ENCODE measurements at places on chromosomes 3 and 15. TPM values are rescaled to one million over a fixed set of nuclear protein-coding genes. Genes with fewer than 3 reads are reported as not detected.

LINGO1 gene
- not detected for total RNA-seq

TGM4 gene
- total RNA-seq = not detected

GRCh38 chr15:44261007-44261706 is 27.4 kb upstream of the GOLM2 start:
- no peak for DNase-seq

- no peak for DNase-seq
Measured at GRCh38 chr3:24526640-24527212, 32.1 kb upstream of the THRB start.

DNA sequence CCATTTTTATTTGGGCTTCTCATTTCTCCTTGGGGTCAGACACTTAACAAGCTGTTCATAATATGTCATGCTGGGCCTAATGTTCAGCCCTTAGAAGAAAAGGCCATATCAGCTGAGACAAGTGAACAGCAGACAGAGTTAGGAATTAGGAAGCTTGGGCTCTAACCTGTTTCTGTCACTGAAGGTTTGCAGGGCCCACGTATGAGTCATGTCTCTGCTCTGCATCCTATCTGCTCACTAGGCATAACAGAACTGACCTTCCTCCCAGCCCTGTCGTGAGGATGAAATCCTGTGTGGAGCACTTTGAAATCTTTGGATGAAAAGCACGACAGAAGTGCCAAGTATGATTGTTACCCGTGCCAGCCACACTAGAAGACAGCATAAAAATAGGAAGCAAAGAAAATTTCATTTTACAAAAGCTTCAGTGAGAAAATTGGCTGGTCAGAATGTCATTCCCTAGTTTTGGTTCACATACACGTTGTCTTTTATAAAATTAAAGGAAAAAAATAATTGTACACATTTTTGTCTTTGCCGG is 26.5 kb upstream of the CD47 start:
- DNase-seq = peak; percentile 38

- peak; percentile 49 for DNase-seq
Measured at GRCh38 chr3:196639483-196640296, at the start of gene NRROS. NRROS (plus strand) TSS chr3:196639694; CDS start chr3:196654540, 14,846 bp downstream.

- DNase-seq = no peak
Measured at GRCh38 chr15:22939652-22940061, 40.5 kb downstream of the CYFIP1 start.

GRCh38 chr3:181896605-181897004 is 184.9 kb downstream of the SOX2 start:
- no peak for DNase-seq

LSAMP gene
- total RNA-seq = 10.7 TPM

TIMP4 gene
- 12.3 TPM for total RNA-seq

- peak; percentile 60 for DNase-seq
Measured at GRCh38 chr15:69573815-69574475, 121.3 kb downstream of the RPLP1 start.

- DNase-seq = no peak
Measured at GRCh38 chr3:52112056-52112455, 42.2 kb downstream of the POC1A start.

DNA sequence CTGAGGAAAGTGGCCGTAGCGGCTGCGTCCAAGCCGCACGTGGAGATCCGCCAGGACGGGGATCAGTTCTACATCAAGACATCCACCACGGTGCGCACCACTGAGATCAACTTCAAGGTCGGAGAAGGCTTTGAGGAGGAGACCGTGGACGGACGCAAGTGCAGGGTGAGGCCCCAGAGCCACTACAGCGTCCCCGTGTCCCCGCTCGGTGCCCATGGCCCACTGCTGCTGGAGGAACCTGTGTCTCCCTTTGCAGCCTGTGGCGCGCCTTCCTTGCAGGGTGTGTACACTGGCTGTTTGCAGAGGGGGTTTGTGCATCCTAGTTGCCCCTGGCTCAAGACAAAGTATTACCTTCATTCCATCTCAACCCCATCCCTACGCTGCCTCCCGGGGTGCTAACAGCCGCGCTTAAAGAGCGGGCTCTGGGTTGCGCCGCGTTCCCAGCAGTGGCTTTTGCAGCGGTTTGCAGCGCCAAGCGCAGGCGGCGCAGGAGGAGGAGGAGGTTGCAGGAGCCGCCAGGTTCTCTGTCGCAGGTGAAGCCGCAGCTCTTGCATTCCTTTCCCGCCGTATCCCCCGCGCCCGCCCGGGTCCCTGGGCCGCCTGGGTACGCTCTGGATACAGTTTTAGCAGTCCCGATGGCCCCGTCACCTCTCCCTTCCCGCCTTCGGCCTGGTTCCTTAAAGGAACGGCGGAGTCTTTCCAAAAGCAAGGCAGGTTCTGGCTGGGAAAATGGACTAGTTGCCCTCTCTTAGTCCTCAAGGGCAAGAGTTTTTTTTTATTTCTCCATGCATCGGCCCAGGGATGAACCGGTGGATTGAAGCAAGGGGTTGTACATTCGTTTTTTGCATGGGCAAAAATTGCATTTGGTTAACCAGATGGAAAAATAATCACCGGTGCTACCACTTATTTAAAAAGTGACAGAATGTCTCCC is 1.2 kb downstream of the CRABP1 start:
- DNase-seq = no peak

DNA sequence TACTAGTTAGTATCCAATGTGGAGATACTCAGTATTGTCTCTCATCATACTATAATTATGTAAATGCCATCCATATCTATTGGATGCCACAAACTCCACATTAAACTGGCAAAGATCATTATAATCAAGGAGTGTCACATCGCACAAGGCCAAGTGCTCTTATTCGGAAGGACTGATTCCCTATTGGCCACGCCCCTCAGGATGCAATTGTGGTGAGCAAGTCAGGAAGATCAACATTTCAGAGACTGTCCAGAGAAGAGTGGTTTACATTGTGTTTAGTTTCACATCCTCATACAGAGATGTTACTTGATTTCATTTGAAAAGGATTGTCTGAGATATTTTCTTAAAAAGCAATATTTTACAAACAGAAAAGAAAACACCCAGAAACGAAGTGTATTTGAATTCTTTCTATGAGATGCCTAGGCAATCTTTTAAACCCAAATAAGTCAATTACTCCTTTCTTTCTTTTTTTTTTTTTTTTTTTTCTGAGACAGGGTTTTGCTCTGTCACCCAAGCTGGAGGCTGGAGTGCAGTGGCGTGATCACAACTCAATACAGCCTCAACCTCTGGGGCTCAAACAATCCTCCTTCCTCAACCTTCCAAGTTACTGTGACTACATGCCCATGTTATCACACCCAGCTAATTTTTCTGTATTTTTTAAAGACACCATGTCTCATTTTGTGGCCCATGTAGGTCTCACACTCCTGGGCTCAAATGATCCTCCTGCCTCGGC is 369.1 kb downstream of the RBMS3 start:
- DNase-seq = peak; percentile 25

DNA sequence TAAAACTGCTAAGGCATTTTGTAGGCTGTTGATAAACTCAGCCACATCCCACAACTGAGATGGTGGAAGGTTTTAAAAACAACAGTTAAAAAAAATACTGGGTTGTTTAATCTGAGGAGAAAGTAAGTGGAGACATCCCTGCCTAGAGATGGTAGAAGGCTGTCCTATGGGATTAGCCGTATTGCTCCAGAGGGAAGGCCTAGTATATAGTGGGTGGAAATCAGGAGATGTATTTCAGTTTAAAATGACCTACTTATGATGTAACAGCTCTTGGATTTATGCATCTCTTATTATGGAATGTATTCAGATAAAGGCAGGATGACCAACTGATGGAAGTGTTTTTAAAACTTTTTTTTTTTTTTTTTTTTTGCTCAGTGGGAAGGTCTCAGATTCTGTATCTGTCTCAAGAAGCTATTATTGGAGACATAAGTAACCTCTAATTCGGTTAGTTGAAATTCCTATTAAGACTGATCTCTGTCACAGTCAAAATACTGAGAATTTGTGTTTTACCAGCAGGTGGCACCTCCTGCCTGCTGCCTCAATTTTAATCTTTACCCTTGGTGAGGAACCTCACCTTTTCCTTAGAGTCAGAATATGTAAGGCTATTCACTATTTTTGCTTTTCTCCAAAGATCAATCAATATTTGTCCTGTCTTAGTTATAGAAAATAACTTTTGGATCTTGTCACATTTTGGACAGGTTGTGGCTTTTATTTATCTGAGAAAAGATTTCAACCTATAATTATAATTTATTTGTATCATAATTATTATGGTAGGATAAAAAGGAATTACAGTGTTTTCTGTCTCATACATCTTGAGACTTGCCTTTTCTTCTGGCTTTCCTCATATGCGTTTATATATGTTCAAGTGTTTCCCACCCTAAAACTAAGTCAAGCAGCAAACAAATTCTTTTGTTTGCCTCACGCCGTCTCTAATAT is 63.0 kb downstream of the VPS8 start:
- DNase-seq = peak; percentile 41

GRCh38 chr3:23804441-23805209 is 1.1 kb upstream of the UBE2E1 start:
- no peak for DNase-seq
